ENCODE measurements at places on chromosomes 11 and 22.

GRCh38 chr22:50505276-50505775 lies 2.2 kb downstream of the LMF2 start:
- no peak for DNase-seq

- DNase-seq: no peak
Measured at GRCh38 chr11:76347466-76347865, 33.5 kb downstream of the THAP12 start.

DNA sequence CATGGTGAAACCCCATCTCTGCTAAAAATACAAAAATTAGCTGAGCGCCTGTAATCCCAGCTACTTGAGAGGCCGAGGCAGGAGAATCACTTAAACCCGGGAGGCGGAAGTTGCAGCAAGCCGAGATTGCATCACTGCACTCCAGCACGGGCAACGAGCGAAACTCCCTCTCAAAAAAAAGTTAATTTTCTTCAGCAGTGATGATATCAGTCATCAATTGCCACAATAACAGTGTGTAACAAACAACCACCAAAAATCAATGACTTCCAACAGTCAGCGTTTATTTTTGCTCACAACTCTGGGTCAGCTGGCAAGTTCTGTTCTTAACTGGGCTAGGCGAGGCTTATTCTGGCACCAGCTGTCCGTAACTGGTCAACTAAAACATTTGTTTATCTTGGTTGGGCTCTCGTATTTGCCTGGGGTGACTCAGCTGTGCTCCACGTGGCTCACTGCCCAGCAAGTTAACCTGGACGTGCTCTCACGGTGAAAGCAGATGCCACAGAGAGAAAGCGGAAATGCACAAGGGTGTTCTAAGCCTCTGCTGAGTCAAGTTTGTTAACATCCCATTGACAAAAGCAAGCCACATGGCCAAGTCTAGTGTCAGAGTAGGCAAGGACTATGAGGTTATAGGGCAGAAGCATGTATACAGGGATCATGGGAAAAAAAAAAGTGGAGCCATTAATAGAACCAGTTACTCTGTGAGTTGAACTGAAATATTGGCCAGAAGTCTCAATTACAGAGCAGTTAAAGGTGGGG lies 52.1 kb downstream of the LHFPL7 start:
- DNase-seq: no peak

- DNase-seq: no peak
Measured at GRCh38 chr11:96091476-96091875, 167.6 kb upstream of the MTMR2 start.

DNA sequence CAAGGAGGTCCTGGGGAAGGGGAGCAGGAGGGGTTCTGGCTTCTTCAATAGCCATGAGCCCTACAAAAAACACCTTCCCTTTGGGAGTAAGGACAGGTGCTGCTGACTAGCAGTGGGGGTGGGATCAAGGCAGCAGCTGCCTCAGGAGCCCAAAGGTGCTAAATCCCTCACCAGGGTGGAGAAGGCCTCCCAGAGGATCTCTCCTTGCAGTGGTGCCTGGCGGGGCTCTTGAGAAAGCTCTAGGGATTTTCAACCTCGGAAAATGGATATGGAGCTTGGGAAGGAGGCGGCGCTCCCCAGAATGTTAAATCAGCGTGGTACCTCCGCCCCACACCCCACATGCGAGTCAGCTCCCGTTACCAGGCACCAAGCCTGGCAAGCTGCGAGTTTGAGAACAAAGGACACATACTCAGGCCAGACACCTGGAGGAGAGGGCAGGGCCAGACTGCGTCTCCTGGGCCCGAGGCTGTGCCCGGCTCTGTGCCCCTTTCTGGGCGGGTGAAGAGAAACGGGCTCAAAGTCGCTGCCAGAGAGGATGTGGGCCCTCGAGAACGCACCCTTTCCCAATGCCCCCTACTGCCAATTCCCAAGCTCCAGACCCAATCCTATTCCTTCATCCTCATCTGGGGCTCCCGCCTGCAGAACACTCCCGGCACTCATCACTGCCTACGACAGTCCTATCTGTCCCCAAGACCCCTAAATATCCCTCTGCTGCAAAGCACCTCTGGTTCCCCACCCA lies 139.0 kb downstream of the BRD1 start:
- DNase-seq: no peak

GRCh38 chr11:114571712-114572111 lies 12.0 kb upstream of the NXPE1 start:
- peak; percentile 14 for DNase-seq

DNA sequence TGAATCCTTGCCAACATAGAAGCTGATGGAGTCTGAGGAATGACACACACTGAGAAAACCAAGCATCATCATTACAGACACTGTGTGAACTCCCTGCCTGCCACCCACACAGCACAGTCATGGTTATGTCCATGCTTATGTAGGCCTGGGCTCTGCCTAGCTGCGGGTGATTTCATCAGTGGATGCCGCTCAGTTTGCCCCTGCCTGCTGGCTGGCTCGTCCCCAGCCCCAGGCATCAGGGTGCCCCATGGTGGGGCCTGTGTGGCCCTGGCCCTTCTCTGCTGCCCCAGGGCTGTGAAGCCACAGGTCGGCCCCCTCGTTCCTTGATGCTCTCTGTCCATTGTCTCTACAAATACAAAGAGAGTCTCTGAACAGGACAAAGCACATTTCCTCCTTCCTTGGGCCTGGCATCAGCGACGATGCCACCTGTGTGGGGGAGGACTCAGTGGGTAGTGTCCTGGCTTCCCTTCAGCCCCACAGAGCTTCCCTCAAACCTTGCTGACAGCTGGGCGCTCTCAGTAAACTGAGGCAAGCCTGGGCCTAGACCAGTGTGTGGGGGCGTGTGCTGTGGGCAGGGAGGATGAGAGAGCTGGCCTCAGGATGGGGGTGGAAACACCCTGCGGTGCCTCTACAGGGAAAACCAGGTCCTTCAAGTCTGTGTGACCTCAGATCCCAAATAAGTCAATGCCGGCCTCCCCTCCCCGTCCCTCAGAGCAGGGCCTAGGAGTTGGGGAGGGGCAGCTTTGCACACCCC lies 20.0 kb upstream of the TUB start:
- DNase-seq: no peak

DNA sequence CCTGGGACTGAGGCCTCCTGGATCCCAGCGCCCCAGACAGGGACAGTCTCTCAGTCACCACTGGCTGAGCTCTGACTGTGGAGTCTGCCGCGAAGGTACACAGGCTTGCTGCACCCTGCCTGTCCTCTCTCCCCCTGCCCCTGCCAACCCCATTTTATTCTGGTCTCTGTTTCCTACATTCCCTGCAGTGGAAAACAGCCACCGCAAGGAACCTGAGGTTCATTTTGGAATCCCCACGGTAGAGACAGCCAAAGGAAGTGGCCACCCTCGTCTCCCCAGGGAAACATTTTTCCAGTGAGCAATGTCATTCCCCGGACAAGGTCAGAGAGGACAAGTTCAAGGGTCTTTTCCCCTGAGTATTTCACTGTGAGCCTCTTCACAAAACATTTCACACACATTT lies 56.6 kb downstream of the FBXO7 start:
- DNase-seq: no peak

DNA sequence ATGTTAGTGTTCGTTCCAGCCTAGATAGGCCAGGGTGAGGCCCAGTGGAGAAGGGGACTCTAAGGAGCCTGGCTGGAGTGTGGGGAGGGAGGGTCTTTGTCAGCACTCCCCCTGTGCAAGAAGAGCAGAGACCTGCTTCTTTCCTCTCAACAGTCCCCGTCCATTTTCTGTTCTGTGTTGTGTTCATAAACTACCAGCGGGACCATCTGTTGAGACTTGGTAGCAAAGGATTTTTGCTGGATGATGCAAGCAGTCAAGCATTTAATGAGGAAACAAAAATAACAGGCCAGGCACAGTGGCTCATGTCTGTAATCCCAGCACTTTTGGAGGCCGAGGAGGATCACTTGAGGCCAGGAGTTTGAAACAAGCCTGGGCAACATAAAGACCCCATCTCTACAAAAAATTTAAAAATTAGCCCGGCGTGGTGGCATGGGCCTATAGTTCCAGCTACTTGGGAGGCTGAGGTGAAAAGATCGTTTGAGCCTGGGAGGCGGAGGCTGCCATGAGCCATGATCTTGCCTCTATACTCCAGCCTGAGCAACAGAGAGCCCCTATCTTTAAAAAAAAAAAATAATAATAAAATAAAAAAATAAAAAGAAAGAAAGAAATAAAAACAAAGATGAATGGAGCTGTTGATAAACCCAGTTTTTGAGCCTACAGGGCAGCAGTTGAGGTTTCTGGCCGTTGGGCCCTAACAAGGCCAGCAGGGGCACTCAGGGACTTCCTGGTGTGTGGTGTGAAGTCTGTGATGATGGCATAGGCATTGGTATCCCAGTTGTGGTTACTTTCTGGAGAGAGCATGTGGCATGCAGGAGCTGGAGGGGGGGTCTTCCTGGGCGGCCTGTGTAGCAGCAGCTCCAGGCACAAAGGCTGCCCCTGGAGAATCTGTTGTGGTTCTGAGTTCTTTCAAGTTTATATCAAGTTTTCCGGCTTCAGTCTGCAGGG lies 1.7 kb upstream of the TXNRD2 start:
- DNase-seq: no peak

- no peak for DNase-seq
Measured at GRCh38 chr11:12235947-12236743, 125.8 kb downstream of the MICAL2 start.

DNA sequence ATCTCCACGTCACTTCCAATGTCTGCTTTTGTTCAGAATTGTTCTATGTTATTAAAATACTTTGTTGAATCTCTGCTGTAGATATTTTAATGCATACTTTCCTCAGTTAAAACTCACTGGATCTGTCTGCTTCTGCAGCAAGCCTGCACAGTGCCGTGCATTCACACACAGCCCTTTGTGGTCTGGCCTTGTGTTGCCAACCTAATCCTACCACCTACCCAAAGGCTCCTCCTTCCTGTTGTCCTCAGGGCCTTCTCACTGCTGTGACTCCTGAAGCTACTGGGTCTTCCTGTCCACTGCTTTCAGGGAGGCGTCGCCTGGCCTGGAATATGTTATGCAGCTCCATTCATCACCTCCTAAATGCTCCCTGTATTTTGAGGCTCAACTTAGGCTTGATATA lies 67.0 kb downstream of the PPP6R3 start:
- no peak for DNase-seq

DNA sequence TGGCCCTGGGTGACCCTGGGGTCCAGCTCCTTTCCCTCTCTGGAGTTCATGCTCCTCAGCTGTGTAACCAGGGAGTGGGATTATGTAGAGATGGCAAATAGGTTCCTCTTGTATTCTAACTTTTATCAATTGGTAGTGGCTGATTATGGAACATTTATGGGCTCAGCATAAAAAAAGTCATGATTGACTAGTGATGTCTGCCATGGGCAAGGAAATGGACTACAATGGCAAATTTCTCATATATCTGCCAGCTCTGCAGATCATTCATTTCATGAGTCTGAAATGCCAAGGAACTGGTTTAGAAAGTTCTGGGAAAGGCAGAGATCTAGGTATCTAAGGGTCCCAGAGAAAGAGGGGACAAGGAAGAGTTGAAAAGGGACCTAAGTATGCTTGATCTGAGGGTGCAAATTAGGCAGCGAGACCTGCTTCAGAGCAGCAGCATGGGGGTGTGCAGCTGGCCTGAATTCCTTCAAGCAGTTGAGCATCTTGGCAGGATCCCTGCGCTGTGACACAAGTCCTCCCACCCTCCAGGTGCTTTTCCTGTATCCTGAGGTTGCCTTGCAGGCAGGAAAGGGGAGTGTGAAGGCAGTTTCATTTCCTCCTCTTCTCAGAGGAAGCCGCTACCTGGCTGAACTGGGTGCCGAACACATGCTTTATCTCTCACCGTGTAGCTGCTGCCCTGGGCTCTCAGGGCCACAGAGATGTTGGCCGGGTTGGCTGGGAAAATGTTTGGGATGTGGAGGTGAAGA lies 10.4 kb downstream of the SLC15A3 start:
- no peak for DNase-seq

DNA sequence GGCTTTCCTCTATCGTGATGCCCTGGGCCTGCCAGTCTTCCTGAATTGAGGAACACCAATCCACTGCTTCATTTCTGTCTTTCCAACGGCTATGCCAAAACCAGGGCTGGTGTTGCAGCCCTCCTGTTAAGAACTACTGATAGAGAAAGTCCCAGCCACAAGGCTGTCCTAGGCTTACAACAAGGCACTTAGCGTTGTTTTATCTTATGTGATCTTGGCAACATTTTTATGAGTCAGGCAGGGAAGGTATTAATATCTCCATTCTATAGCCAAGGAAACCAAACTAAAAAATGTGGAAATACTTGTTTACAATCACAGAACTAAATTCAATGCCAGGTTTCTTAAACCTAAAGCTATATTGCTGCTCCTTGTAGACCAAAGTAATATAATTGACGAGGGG lies 89.9 kb upstream of the AMOTL1 start:
- DNase-seq: no peak
